NCI-H1105 (cell line): ENCODE measurements at places on chromosomes 12 and 14.

DNA sequence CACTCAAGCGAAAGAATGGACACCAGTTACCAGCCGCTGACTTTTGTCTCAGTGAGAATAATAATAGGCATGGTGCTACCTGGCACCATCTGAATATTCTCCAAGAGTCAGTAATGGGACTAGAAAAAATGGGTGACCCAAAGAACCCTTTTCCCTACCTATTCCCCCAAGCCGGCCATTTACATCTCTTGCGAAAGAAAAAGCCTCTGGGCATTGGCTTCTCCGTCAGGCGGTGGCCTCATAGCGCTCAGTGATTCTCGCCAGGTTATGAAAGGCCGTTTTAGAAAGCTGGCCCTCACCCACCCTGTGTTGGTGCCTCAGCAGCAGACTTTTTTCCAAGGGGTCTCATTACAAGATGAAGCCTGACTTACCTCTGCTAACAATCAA lies 523 bp upstream of the SLC6A15 start:
- no peak for DNase-seq

- DNase-seq = no peak
Measured at GRCh38 chr12:95870897-95871296, 12.1 kb downstream of the SNRPF start.

DNA sequence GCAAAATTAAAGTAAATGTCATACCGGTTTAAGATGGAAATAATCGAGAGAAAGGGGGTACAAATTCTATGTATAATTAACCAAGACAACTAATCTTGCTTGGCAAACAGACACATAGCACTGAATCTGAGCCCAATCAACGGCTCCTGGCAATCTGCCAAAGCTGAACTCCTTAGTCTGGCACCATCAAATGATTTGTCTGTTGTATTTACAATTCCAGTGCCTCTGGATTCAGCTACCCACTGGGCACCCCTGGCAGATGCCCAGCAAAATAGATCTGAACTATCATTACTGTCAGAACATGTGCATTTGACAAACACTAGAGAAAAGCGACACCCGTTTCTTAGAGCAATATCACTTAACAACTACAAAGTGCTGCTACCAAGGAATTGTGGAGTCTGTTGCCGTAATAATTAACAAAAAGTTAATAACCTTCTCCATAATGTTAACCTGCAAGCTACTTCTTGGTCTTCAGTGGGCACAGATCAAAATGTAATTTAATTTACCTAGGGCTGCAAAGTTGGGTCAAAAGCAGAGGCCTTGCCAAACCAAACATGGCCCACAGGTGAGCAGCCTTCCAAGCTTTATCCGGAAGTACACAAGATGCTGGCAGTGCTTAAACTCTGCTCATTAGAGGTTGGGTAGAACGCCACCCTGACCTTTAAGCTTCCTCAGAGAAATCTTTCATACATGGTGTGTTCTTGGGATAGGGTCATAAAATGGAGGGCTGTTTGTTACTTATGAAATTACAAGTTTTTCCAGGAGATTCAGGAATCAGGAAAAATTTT lies 7.6 kb downstream of the EGLN3 start:
- peak; percentile 95 for DNase-seq

DNA sequence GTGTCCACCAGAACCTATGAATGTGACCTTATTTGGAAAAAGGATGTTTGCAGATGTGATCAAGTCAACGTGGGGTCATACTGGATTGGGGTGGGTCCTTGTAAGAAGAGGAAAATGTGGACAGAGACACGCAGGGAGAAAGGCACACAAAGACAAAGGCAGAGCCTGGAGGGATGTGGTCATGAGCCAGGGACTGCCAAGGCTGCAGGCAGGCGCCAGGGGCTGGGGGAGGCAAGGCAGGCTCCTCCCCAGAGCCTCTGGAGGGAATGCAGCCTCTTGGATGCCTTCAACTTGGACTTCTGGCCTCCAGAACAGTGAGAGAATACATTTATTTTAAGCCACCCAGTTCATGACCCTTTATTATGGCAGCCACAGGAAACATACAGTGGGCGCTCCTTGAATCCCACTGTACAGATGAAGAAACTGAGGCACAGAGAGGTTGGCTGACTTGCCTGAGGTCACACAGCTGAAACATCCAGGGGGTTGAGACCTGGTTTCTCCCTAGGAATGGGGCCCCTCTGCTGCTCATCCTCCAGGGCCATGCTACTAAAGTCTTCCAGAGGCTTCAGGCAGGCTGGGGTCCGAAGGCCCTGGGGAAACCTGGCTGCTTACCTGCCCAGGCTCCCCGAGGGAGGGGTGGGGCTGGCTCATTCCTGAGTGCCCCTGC lies 99.7 kb downstream of the RFLNA start:
- no peak for DNase-seq
